BE2C (cell line): ENCODE measurements at places on chromosomes 2 and 18.

- DNase-seq = no peak
Measured at GRCh38 chr2:240687045-240687740, 4.5 kb upstream of the AQP12A start.

DNA sequence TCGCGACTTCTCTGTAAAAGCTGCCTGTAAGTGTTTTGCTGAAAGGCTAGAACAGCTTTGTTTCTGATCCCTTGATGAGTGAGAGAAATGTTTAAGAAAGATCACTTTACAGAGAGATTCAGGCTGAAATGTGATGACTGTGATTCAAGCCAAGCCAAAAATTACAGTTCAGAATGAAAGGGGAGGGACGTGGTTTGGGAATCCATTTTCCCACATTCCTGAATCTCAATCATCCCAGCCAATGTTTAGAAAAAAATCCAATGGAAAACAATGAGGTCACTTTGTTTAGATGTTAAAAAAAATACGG, 416.7 kb downstream of the ARHGAP15 start:
- no peak for DNase-seq

DNA sequence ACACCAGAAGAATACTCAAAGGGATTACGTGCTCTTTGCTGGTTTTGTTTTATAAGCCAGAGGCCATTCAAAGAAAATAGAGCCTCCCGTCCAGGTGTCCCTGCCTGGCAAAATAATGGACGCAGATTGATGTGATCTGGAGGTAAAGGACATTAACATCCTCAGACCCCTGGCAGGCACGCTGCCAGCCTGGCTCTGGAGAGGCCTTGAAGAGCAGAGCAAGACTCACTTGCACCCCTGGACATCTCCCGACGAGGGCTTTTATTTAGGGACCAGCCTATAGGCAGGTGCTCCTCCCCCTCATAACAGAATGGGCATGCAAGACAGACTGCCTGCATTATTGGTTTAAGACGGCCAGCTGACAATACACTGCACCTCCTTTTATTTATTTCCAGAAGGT, 291.3 kb downstream of the BCL11A start:
- DNase-seq = no peak

- no peak for DNase-seq
Measured at GRCh38 chr2:205684871-205685313, 2.6 kb downstream of the NRP2 start.

DNA sequence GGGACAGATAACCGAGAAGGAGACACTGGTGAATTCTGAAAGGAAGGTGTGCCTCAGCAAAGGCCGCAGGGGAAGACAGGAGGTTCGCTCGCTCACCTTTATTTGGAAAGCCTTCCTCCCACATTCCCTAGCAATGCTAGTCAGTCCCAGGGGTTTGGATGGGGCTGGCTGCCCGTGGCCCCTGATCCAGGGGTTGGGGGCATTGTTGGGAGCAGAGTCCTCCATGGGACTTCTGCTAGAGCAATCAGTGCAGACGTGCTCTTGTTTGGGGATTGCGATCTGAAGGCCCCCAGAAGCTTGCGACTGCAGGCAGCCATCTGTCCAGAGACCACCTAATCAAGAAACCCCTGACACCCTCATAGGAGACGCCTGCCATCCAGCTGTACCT, 6.0 kb upstream of the CYP27C1 start:
- DNase-seq = no peak

DNA sequence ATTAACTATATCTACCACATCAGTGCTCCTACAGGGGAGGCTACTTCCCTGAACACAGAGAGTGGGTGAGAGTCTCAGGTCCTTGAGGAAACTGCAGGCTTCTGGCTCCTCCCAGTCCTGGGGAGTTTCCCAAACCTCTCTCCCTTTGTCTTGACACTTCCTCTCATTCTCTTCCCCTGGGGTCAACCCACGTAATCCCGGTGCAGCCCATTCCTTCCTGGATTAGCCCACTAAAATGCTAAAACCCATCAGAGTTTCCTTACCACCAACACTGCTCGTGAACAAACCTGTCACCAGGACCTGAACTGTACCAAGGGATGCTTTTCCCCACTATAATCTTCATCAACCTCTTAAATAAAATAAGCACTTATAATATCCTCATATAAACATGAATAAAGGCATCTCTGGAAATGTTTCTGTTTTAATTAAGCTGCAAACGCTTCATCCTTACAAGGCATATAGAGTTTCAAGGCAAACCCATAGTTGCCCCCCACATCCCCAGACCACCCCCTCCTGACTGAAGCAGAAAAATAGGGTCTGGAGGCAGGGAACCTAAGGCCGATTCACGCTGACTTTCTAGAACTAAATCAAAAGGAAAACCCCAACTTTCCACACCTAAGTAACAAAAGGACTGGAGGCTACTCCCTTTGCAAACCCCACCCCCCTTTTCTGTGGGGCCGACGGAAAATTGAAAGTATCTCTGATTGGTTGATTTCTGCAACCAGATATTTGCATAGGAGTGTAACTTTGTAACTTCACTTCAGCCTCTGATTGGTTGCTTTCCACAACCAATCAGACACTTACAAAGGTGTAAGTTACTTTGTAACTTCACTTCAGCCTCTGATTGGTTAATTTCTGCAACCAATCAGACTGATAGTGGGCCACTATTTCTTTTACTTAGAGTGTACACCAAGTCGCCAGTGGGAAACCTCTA, 19.0 kb downstream of the TMSB10 start:
- no peak for DNase-seq

DNA sequence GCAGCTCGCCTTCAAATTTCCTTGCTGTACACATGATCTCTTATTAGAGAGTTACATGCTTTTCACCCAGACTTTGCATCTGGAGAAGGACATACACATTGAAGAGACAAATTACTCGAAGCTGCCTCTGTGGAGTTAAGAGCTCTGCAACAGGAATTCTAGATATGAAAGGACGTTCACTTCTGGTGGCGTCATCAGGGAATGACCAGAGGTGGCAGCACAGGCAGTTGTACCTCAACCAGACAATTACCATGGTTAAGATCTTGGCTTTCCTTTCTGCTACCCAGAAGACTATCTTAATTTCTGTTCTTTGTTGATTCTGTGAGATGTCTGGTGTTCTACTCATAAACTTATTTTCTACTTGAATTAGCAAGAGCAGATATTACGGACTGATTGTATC, 39.1 kb upstream of the MC4R start:
- peak; percentile 39 for DNase-seq

GRCh38 chr18:36942264-36942663, 113.3 kb downstream of the KIAA1328 start:
- no peak for DNase-seq

- DNase-seq = no peak
Measured at GRCh38 chr2:27489118-27489497, 435 bp downstream of the IFT172 start.

- DNase-seq = no peak
Measured at GRCh38 chr2:107932979-107933378, 53.3 kb upstream of the SLC5A7 start.

DNA sequence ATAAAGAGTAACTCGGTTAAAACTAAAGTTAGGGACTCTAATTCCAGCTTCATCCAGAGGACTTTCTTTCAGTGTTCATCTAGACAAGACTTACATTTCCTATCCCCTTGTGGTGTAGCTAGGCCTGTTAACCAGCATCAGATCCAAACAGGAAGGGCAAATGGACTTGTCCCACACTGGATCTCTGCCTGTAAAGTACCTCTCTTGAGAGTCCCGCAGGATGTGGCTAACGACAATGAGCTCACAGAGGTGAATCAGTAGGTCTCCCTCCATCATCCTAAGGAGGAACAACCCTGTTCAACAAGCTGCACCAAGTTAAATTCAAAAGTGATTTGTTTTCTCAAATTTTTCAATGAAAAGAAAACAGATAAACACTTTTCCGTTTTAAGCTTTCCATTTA, 412.3 kb upstream of the RGPD4 start:
- no peak for DNase-seq

GRCh38 chr18:48835119-48835518, 115.6 kb downstream of the SMAD7 start:
- DNase-seq = no peak

DNA sequence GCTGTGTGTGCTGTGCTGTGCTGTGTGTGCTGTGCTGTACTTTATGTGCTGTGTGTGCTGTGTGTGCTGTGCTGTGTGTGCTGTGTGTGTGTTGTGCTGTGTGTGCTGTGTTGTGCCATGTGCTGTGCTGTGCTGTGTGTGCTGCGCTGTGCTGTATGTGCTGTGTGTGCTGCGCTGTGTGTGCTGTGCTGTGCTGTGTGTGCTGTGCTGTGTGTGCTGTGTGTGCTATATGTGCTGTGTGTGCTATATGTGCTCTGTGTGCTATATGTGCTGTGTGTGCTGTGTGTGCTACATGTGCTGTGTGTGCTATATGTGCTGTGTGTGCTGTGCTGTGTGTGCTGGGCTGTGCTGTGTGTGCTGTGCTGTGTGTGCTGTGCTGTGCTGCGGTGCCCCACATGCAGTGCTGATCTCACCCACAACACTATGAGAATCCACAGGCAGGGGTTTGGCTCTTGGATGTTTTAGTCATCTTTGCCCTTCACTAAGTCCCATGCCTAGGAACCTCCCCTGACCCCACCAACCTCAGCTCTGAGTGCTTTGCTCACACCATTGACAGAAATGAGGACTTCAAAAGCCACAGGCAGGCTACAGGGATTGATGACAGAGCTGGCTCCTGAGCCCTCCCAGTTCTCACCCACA, 30.5 kb upstream of the MAL start:
- DNase-seq = no peak

- no peak for DNase-seq
Measured at GRCh38 chr2:189337656-189338055, 103.6 kb upstream of the WDR75 start.

- DNase-seq = no peak
Measured at GRCh38 chr2:178328037-178328436, 122.9 kb downstream of the PRKRA start.
